ENCODE measurements at places on chromosomes 1 and 21.

GRCh38 chr21:27505516-27505915, 538.6 kb upstream of the ADAMTS5 start:
- DNase-seq = no peak

GRCh38 chr1:227885648-227886502, 61.9 kb downstream of the WNT9A start:
- DNase-seq = no peak

DNA sequence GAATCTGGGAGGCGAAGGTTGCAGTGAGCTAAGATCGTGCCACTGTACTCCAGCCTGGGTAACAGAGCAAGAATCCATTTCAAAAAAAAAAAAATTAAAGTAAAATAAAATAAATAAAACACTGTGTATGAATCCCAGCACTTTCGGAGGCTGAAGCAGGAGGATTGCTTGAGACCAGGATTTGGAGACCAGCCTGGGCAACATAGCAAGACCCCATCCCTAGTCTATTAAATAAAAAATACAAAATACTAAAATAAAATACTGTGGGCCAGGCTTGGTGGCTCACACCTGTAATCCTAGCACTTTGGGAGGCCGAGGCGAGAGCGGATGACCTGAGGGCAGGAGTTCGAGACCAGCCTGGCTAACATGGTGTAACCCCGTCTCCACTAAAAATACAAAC, 4.2 kb upstream of the BNIPL start:
- no peak for DNase-seq

DNA sequence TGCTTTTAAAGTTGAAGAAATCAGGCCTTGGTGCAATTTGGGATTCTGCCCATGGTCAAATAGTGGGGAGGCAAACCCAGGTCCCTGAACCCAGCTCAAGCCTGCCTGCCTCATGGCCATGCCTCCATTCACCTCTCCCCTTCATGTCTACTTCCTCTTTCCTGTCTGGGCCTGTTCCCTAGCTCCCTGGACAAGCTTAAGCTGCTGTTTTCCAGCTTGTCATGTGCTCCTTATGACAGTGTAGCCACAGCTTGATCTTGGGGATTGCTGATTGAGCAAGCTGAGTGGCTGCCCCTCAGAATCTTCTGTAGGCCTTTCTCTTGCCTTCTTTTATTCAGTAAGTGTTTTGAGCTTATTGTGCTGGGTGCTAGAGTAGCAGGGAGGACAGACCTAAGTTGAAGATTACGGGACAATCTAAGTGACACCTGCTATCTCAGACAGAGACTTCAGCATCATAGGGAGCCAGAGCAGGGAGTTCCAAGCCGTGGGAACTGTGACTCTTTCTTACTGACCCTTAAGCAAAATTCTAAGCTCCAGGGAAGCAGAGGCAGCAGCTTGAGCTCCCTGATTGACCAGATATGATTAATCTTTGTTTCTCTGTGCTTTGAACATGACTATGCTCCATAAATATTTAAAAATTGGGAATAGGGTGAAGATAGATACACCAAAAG, 520 bp upstream of the MR1 start:
- DNase-seq = no peak

GRCh38 chr1:234572966-234573365, 37.0 kb downstream of the IRF2BP2 start:
- no peak for DNase-seq

DNA sequence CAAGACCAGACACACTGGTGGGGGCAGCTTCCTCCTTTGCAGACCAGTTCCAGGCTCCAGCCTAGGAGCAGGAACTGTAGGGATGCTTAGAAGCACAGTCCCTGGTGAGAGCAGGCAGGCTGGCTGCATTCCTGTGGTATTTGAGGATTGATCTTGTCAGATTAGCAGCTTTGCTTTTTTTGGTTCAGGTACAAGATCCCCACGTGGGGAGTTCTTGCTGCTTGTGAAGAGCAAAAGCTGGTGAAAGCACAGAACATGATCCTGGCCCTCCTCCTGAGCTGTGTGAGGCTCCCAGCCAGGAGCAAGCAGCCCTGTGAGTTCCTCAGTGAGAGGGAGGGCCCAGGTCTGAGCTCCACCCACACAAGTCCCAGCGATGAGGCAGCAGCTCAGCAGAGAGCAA, 75.3 kb upstream of the ARTN start:
- peak; percentile 21 for DNase-seq

DNA sequence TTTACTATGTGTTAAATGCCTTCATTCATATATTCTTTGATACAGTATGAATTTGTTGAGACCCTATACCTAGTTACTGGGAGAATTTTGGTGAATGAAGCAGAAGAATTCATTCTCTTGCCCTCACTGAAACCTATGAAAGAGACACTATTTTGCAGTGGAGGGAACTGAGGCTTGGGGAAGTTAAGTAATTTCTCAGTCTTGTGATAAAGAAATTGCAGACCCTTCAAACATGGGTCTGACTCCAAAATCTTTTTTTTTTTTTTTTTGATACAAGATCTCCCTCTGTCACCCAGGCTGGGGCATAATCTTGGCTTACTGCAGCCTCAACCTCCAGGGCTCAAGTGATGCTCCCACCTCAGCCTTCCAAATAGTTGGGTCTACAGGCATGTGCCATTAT, 132.1 kb downstream of the DNM3 start:
- DNase-seq = no peak

GRCh38 chr1:71307451-71307850, 226.6 kb upstream of the ZRANB2 start:
- DNase-seq = no peak

GRCh38 chr1:50971748-50972305, 1.8 kb downstream of the CDKN2C start:
- peak; percentile 75 for DNase-seq

- no peak for DNase-seq
Measured at GRCh38 chr1:59139396-59139795, 157.5 kb upstream of the FGGY start.

GRCh38 chr1:17183388-17184160, 21.4 kb upstream of the PADI1 start:
- DNase-seq = no peak

DNA sequence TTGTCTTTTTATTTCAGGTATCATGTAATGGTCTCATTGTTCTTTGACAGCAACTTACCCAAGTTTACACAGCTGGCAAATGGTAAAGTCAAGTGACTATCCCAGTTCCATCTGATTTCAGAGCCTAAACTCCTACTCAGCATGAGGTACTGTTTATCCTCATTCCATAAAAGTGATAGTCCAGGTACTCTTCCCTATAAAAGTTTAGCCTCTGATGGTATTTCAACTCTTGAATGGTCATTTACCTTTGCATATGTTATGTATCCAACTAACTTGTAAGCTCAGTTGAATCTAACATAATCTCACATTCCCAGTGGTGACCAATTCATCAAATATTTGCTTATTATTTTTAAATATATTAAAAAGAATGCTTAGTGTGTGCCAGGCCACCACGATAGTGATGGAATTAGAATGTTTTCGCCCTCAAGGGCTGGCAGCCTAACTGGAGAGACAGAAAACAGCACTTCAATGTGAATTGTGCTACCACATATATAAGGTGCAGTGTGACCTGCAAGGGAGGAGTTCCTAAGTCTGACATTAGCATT, 307.1 kb downstream of the CTH start:
- DNase-seq = no peak

GRCh38 chr1:159783724-159784123, 3.0 kb downstream of the DUSP23 start:
- DNase-seq = no peak
